ENCODE measurements at places on chromosomes 5 and 9. TPM values are rescaled to one million over a fixed set of nuclear protein-coding genes. Genes with fewer than 3 reads are reported as not detected.

DNA sequence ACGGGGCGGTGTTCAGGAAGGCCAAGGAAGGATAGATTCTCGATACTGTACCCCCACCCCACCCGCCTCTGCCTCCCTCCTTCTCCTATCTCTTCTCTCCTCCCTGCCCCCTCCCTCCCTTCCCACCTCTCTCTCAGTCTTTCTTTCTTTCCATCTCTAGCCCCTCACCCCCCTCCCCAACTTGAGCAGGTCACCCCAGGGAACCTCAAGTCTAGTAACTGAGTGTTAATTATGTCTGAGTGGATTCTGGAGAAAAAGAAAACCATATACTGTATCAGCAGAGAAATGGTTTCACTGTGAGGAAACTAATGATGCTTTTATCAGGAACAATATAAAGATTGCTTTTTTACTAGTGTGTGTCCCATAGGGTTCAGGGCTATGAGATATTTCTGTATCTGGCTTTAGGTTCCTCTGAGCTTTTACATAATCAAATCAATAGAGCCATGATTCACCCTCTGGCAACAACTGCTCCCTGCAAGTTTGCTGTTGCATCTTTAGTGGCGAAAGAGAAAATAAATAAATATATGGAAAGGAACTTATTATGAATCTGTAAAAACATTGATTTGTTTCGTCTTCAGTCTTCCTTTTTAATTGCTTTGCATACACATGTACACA is 639.7 kb downstream of the CCDC171 start:
- no peak for DNase-seq

- DNase-seq = no peak
These were observed 26.0 kb upstream of the C9orf72 start for GRCh38 chr9:27599102-27599869.

DNA sequence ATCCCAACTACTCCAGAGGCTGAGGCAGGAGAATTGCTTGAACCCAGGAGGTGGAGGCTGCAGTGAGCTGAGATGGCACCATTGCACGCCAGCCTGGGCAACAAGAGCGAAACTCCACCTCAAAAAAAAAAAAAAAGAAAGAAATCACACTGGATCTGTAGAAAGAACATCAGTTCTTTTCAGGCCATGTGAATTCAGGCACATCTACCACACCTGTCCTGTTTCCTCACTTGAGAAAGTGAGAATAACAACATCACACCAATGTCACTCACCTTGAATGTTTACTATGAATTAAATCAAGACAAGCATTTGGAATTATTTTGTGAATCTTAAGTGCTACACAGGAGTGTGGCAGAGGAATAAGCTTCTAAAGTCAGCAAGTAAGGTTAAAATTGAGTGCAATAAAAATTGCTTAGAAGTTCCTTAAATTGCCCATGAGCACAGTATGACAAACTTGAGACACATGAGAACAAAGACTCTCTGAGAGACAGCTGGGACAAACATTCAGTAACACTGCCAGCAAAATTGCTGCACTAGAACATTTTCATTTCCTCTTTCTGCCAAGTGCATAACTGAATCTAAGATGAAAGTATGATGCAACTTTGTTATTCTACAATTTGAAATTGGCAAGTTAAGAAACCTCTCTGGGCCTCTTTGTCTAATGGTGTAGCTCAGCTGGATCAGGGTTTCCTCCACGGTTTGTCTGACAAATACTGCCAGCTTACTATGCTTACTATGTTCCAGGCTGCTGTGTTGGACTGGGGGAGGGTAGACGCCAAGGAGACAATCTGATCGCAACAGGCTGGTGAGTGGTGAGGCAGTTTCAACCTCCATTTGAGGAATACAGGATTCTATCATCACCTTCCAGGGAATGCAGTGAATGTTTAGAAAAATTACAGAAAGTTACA is 1.9 kb upstream of the RIC1 start:
- no peak for DNase-seq

- DNase-seq = no peak
These were observed 211.4 kb downstream of the GAS1 start for GRCh38 chr9:86735772-86736458.

DNA sequence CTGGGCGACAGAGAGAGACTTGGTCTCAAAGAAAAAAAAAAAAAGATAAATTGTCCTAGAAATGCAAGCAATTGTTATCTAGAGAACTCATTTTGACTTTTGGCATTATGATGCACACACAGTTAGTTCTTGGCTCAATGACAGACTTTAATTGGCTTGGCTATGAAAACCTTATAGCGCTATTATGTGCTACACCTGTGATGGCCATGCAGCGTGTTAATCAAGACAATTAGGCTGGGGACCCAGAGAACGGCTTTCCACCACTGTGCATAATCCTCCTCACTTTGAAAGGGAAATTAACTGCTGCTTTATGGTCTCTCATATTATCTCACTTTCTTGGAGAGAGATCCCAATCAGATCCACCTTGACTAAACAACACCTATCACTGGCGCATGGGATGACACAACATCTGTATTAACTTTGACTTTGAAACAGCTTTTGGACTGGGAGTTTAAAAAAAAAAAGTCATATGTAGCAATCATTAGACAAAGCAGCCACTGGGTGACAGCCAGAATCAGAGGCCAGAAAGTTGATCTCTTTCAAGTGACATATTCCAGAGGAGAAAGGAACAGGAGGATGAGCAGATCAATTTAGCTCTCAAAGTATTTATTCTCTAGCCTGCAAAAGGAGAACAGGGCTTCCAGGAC is 132.5 kb downstream of the PPP2R2B start:
- no peak for DNase-seq

DNA sequence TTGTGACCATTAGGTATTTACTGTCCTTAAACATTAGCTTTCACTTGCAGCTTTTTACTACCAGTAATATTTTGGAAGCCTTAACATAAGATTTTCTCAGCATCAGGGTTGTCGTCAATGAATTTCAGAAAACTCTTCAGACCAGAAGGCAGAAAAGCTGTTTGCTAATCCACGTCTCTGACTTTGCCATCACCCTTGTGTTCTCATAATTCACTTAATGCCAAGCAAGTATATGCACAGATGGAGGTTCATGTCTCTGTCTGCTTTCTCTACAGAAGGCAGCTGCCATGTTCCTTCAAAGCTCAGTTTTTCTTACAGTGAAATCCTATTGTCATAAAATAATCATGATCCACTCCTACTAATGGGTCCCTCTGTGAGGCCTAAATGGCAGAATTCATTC is 37.7 kb upstream of the LRRC19 start:
- DNase-seq = no peak

DNA sequence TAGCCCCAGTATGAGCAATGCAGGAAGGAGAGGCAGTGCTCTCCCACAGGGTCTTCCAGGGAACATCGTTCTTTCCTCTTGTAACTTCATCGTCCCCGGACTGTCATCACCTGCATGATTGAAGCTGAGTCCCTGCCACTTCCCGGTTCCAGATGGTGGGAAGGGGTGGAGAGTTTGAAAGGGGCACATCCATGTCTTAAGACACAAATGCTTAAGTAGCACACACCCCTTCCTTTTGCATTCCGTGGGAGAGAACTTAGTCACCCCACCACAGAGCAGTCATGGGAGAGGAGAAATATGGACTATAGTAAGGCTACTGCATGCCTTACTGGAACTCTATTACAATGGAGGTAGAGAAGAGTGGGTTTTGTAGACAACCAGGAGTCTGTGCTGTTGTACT is 165.3 kb upstream of the GAS1 start:
- DNase-seq = no peak

- DNase-seq = no peak
These were observed 63.5 kb downstream of the GADD45G start for GRCh38 chr9:89668216-89668865.

The TMEM250 gene
- 19.5 TPM for polyA plus RNA-seq

The HMCN2 gene
- polyA plus RNA-seq = 0.31 TPM

The ADGRD2 gene
- polyA plus RNA-seq = not detected

Measured in liver (tissue), 10 donors.